ENCODE measurements at places on chromosomes 16 and 17.

DNA sequence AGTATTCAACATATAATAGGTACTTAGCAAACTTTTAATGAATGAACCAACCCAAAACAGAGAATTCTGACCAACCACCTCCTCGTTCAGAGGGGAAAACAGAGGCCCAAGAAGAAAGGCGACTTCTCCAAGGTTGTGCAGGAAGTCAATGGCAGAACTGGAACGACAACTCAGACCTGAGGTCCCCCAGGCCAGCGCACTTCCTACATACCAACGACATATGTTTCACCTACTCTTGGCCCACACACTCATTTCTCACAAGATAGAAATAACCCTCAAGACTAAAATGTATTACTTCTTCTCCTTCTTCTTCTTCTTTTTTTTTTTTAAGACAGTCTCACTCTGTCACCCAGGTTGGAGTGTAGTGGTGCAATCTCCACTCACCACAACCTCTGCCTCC is 14.4 kb downstream of the CHCT1 start:
- H3K4me3 ChIP-seq: no peak overlapping the region
- H3K4me1 ChIP-seq: peaks cover 8% of the 10 kb centered on the region
- no peak overlapping the region for H3K27ac ChIP-seq
- no peaks in the 10 kb centered on the region for H3K36me3 ChIP-seq
- H3K27me3 ChIP-seq: no peaks in the 10 kb centered on the region
- DNase-seq: no peak

GRCh38 chr16:56878282-56878854 is 13.4 kb downstream of the SLC12A3 start:
- H3K4me1 ChIP-seq: no peaks in the 10 kb centered on the region
- H3K4me3 ChIP-seq: no peak overlapping the region
- no peak overlapping the region for H3K27ac ChIP-seq
- H3K36me3 ChIP-seq: no peaks in the 10 kb centered on the region
- H3K27me3 ChIP-seq: no peaks in the 10 kb centered on the region

DNA sequence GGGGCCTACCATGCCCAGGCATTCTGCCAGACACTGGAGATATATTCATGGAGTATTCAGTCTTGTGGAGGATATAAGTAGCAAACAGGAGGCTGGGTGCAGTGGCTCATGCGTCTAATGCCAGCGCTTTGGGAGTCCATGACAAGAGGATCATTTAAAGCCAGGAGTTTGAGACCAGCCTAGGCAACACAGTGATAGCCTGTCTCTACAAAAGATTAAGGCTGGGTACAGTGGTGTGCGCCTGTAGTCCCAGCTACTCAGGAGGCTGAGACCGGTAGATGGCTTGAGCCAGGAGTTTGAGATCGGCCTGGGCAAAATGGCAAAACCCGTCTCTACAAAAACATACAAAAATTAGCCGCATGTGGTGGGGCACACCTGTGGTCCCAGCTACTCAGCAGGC is 37.7 kb upstream of the CDH3 start:
- H3K4me3 ChIP-seq: no peak overlapping the region
- H3K27ac ChIP-seq: no peak overlapping the region
- peaks cover 11% of the 10 kb centered on the region for H3K4me1 ChIP-seq
- no peak for DNase-seq

DNA sequence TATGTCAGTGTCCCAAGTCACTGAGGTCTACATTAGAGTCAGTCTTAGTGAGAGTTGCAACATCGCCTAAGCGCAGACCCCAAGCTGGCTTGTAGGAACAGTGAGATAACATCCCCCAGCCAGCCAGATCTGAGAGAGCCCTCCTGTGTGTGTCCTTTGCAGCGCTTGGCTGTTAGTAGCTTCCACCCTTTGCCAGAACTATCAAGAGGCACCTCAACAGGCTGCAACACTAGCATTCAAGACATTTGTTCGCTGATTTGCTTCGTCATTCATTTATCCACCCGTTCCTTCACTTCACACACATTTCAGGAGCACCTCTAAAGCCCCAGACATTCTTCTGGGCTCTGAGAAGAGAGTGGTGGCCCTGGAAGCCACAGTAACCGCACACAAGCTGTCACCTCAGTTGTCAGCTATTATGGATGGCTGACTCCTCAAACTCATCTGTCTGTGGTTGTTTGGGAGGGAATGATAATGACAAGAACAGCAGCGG is 289.6 kb downstream of the WWOX start:
- H3K27me3 ChIP-seq: no peaks in the 10 kb centered on the region
- H3K27ac ChIP-seq: no peak overlapping the region
- no peaks in the 10 kb centered on the region for H3K4me1 ChIP-seq

DNA sequence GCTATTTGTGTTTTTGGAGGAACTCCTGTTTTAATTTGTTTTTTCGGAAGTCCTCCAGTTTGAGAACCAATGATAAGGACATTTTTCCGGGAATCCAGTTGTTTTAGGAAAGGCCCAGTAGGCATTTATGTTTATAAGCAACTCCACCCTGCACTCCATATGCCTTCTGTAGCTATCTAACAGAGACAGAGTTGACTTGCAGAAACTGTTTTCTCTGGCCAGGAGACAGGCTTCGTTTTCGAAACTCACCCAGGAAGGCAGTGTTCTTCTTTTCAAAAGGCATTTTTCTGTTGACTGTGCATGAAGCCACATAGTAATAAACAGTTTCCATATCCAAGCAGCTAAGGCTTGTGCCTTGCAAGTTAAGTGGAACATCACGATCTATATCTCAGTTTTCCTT is 587.1 kb downstream of the WWOX start:
- no peak for DNase-seq
- no peak overlapping the region for H3K4me3 ChIP-seq
- peaks cover 45% of the 10 kb centered on the region for H3K4me1 ChIP-seq
- H3K27ac ChIP-seq: no peak overlapping the region
- no peaks in the 10 kb centered on the region for H3K36me3 ChIP-seq

DNA sequence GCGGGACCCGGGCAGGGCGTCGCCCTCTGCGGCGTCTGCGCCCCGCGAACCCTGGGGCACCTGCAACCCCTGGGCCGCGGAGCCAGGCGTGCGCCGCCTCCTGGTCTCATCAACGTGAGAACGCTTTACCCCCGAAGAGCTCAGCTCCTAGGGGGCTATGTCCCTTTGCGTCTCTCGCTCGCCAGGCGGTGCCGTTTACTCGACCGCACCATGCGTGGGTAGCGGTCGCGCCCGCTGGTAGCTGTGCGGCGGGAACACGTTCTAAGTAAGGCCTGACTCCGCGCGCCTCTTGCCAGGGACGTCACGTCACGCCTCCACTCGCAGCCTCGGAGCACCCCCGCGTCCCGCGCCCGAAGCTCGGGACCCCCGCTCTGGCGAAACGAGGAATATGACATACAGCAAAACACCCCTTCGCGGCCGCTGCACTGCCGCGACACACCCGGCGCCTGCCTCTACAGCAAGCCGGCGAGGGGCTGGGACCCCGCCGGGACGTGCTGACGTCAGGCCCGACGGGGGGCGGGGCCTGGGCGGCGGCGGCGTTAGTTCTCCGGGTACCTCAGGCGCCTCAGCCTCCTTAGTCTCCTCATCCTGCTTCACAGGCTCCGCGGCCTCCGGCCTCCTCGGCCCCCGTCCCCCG is at the start of gene RAB11FIP3:
RAB11FIP3 (plus strand) TSS at position 568 of the 637 bp plus-strand sequence. CDS start 358 bp downstream, outside the sequence.
- peaks cover 21% of the 10 kb centered on the region for H3K36me3 ChIP-seq
- H3K27ac ChIP-seq: peak within 1 kb of the TSS; percentile 71
- peak; percentile 74 for DNase-seq

Measured in MCF 10A (cell line).